ENCODE measurements at places on chromosomes 2 and 18.

- DNase-seq = no peak
Observed at GRCh38 chr18:56884511-56884910, 233.4 kb downstream of the WDR7 start.

DNA sequence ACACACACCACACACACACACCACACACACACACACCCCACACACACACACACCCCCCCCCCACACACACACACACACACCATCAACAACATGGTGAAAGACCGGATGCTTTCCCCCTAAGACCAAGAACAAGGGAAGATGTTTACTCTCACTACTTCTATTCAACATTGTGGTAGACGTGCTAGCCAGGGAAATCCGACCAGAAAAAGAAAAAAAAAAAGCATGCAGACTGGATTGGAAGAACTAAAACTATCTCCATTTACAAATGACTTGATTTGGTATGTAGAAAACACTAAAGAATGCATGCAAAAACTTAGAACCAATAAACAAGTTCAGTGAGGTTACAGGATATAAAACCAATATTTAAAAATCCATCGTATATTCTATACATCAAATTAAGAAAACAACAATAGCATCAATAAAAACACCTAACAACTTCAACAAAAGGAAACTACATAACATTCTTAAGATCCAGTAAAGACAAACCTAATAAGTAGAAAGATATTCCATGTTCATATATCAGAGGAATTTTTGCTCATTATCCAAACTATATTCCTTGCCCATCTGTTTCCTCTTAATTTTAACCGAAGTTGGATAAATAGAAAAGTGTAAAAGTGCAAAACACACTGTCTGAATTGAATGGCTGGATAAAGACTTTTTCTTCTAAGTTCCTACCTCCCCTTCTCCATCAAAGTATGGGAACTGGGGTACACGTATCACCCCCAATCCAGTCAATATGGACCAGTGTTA lies 51.5 kb upstream of the RNU4ATAC start:
- no peak for DNase-seq

DNA sequence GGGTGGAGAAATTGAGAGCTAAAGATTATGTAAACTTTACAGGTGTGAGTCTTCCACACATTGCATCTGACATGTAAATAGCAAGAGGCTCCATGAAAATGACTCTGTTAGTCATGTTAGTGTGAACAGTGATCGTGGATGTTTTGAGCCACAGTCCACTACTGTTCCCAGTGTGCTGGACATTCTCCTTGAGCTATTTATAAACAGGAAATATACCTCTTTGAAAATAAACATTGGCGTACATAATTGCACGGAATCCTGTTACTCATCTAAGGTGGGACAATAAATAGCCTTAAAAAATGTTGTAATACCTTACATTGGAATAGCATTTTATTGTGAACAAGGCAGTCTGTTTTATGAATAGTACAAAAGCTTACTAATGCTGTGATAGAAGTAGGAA lies 37.0 kb downstream of the LIMS1 start:
- DNase-seq = no peak

DNA sequence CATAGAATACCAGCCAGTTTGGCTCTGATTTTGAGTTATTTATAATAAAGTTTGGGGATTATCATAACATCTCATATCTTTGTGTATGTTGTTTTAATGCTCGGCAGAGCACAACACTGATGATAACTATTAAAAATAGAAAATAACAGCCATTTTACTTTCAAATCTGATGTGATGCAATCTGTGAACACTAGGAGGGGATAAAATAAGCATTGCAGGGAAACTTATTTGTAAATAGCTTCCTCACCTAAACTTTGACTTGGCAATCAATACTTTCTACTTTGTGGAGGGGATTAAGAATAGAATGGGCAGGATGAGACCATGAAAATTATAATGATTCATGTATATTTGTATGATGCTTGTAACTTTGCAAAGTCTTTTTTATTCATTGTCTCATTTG lies 54.4 kb downstream of the USP14 start:
- no peak for DNase-seq

- DNase-seq = no peak
Observed at GRCh38 chr18:68960355-68960754, 162.5 kb downstream of the CCDC102B start.

GRCh38 chr18:21181766-21182165 lies 60.3 kb upstream of the GREB1L start:
- no peak for DNase-seq

GRCh38 chr2:165718610-165719210 lies 75.3 kb downstream of the GALNT3 start:
- no peak for DNase-seq

DNA sequence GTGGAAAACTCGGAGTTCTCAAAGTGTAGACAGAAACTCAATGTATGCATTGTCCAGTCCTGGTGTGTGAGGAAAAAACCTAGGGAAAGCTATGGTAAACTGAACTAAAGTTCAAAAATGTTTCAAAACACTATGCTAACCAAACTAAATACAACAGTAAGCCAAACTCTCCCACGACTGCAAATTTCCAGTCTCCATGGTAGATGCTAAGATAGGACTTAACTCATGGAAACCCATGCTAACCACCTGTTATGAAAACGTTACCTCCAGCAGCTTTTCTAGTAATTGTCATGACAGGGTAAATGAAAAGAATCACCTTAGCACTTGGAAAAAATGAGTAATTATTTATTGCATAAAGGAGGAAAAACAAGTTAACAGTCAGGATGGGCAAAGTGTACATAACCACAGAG lies 135.7 kb upstream of the EPC2 start:
- DNase-seq = no peak

DNA sequence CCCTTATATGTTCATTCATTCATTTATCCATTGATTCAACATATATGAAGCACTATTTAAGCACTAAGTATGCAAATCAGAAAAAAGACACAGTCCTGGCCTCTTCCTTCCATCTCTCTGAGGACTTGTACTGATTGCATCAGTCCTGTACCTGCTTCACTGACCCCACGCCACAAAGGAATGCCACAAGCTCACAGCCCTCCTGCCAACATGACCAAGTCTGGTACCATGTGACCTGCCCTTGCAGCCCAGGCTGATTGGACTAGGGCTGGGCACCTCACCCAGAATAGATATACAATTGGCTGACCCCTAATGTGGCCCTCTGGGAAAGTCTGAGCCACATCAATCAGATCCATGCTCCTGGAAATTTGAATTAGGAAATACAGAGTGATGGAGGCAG lies 196.6 kb downstream of the AGPS start:
- DNase-seq = no peak

All from cerebellar nuclear complex (tissue), 1 donor.